ENCODE measurements at places on chromosomes 6 and 20.

DNA sequence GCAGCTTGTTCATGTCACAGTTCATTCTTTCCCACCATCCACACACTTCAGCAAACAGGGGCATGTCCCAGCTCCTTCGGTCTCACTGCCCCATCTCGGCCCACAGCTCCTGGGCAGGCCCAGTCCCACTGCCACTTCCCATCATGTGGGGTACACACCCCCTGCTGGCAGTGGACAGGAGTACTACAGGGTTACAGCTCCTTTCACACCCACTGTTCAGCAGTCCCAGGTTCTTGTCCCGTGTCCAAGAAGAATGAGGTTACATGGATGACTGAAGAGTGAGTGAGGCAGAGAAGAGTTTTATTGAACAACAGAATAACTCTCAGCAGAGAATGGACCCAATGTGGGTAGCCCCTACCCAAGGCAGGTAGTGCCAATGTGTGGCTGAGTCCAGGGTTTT lies 77.8 kb upstream of the SMLR1 start:
- DNase-seq, result no peak

DNA sequence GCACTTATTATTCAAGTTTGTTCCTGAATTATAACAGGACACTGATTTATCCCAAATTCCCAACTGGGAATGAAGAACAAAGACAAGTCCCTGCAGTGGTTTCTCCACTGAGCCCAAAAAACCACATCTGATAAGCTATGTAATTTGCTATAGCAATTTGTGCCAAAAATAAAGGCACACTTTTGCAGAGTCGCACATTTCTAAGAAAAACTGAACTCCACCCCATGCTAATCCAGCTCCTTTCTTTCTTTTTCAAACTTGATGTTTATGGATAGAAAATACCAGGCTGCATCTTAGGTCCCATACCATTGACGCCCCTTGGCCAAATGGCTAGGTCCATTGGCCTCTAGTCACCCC lies 170.2 kb upstream of the CITED2 start:
- DNase-seq, result no peak

- DNase-seq, result no peak
Measured at GRCh38 chr6:151018911-151019782, 153.6 kb downstream of the MTHFD1L start.

DNA sequence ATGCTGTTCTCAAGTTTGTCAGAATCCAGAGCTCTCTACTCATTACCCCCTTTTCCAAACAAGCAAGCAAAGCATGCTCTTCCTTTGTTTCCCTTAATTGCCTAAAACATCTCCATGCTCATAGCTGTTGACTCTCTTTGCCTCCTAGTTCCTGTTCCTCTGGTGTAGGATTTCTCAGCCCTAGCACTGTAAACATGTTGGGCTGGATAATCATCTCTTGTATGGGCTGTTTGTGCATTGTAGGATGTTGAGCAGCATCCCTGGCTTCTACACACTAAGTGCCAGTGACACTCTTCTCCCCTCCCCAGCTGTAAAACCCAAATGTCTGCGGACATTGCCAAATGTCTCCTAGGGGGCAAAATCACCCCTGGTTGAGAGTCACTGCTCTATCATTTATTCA lies 14.0 kb downstream of the PPARD start:
- DNase-seq, result no peak

GRCh38 chr6:150987371-150987828 lies 121.9 kb downstream of the MTHFD1L start:
- peak; percentile 71 for DNase-seq

DNA sequence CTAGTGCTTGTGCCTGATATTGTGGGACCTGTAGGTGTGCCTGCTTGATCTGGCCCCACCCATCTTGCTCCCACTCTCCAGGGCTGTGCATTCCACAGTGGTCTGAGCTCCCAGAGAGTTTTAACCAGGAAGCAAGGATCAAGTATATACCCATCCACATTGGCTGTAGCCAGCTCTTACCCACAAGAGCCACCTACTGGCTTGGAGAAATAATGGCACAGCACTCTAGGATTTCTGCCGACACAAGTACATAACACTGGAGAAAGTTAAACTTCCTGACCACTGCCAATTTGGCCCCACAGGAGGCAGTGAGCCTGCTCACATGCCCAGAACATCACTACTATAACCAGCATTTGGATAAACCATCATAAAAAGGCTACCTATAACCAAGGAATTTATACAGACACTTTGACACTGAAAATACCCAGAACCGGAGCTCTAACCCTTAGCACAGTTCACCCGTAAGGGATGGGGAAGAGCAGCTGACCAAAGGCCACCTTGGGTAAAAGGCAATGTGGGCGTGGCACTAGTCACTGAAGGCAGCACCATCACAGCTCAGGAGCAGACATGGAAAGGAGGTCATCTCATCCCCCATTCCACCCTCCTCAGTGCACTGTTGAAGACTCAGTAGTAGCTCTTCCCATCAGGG lies 440.4 kb downstream of the BTBD3 start:
- DNase-seq, result no peak

DNA sequence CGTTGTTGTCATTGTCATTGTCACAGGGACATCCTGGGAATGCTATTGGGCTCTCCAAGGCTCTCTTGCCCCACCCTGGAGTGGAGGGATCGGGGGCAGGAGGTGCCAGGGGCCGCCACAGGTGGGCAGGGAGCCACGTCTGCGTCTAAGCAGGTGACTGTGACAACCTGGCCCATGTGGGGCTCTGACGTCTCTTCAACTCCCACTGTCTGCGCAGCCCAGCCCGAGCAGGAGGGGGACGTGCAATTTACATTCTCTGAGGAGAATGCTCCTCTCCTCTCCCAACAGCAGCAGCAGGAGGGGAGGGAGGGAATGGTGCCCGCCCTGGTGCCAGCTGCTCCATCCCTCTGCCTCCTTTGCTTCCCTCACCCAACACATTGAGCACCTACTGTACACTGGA lies 50.1 kb downstream of the GRM4 start:
- DNase-seq, result no peak

DNA sequence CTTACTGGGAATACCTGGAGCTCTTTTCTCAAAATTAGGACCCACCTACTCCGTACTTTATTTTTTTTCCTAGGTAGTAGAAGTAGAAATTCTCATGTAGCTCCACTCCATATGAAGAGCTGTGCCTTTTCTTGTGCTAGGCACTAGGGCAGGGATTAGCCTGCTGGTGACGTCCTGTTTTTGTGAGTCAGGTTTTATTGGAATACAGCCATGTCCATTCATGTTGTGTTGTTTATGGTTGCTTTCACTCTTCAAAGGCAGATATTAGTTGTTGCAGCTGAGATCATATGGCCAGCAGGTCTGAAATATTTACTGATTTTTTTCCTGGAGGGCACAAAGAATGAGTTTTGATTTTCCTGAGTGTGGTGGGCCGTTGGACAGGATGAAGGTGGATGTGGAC lies 20.5 kb downstream of the XRN2 start:
- no peak for DNase-seq

DNA sequence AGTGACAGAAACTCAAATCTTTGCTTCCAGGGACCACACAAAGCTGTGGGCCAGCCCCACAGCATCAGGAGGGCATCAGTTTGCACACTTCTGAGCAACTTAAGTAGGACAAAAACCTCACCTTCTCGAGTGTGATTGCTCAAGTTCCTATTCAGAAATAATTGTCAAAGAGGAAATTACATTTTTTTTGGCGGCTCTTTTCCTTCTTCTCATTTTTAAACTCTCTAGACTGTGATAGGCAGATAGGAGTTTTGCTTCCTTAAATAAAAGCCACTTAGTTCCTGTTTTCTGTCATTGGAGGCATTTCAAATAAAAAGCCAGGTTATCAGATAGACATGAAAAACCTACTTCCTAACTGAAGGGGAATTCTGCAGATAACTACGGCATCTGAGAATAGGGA lies 11.2 kb upstream of the TAGAP start:
- no peak for DNase-seq

DNA sequence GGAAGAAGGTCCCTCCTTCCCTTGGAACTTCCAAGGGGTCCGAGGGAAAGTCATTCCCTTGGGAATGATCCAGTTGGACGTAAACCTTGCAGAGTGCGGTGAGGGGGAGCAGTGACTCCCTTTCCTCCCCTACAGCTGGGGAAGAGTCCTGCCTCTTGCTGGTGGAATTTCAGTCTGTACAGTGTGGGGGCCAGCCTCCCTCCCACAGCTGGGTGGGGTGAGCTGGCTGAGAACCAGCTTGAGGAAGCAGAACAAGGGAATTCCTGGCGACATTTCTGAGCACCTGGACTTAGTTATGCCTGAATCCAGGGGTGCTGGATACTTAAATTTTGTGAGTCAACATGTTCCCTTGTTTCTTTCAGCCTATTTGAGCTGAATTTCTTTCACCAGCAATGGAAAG lies 152.0 kb downstream of the ANKRD60 start:
- DNase-seq, result no peak
